ENCODE measurements at places on chromosomes 12 and 14. TPM values are rescaled to one million over a fixed set of nuclear protein-coding genes. Genes with fewer than 3 reads are reported as not detected.

RPS6KL1 gene
- 21.4 TPM for total RNA-seq

ACRBP gene
- total RNA-seq = 2.9 TPM

LRFN5 gene
- 7.9 TPM for total RNA-seq

- no peak for DNase-seq
Measured at GRCh38 chr14:102805371-102805891, 28.2 kb downstream of the TRAF3 start.

- peak; percentile 83 for DNase-seq
Measured at GRCh38 chr14:96274543-96274942, 18.5 kb downstream of the BDKRB1 start.

DNA sequence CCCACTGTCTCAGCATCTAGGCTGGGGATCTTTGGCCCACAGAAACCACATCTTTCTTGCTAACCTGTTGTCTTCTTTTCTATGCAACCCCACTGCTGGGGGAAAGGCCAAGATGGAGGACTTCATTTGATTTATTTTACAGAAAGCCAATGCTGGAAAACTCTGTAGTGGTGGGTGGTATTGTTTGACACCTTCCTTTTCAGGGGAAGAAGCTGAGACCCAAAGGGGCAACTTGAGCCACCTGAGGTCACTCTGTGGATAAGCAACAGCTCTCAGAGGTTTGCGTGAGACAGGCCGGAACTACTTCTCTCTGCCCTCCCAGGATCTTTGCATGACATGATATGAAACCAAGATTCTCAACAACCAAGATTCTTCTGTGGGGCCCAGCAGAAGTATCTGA is 645.2 kb downstream of the VRK1 start:
- no peak for DNase-seq

All from umbilical cord (tissue), 2 donors.